ENCODE measurements at places on chromosomes 16 and 17.

DNA sequence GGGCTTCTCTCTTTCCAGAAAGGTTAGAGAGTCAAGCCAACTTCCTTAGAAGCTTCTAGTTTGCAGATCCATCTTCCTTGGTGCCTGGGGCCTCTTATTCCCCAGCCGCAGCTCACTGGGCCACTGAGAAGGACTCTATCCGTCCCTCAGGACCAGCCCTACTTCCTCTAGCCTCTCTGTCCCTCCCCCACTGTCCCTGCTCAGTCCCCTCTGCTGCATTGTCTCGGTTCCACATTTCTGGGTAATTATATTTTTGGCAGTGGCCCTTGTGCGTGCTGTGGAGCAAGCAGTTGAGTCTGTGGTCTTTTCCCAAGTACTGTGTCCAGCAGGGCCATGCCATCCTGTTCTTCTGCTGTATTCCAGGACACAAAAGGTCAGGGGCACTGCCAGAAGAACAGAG, 17.8 kb downstream of the IRX3 start:
- no peak for DNase-seq

DNA sequence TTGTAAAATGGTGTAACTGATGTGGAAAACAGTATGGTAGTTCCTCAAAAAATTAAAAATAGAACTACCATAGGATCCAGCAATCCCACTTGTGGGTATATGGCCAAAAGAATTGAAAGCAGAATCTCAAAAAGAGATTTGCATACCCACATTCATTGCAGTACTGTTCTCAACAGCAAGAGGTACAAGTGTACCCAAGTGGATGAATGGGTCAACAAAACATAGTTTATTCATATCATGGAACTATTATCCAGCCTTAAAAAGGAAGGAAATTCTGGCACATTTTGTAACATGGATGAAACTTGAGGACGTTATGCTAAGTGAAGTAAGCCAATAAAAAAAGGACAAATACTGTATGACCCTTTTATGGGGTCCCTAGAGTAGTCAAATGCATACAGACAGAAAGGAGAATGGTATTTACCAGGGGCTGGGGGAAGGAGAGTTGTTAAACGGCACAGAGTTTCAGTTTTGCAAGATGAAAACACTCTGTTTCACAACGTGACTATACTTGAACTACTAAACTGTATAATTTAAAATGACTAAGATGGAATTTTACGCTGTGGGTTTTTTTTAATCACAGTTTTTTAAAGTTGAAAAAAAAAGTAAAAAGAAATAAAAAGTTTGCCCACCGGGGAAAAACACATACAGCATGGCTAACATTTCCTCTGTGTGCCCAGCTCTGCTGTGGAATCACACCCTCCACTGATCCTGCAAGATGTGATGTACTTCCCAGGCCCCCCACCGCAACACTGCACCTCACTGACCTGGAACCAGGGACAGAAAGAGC, 6.1 kb downstream of the TVP23A start:
- DNase-seq: no peak

- DNase-seq: peak; percentile 30
These were observed 1.1 kb downstream of the VASN start for GRCh38 chr16:4372578-4373355.

DNA sequence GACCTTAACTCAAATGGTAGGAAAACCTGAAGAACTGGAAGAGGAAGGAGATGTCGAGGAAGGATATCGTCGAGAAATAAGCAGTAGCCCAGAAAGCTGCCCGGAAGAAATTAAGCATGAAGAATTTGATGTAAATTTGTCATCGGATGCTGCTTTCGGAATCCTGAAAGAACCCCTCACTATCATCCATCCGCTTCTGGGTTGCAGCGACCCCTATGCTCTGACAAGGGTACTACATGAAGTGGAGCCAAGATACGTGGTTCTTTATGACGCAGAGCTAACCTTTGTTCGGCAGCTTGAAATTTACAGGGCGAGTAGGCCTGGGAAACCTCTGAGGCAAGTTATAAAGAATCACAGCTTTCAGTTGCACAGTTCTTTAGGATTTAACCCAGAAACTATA, 15.5 kb downstream of the ERCC4 start:
- DNase-seq: no peak

- DNase-seq: no peak
These were observed 16.5 kb downstream of the SLC16A3 start for GRCh38 chr17:82245134-82246039.

DNA sequence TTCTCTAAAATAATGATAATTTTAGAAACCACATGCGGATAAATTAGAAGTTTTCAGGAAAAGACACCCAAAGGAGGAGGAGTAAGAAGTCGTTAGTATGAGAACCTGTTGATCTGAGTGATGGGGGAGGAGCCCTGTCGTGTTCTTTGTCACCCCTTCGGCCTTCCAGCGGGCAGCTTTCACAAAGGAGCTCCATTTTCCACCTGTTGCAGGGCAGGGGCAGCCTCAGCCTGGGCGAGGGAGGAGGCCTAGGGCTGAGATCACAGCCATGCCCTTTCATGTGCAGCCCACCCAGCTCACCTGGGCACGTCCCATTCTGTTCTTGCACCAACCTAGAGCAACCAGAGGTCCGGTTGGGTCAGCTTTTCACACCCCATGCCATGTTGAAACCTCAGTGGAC, 5.3 kb downstream of the DUSP14 start:
- DNase-seq: no peak

DNA sequence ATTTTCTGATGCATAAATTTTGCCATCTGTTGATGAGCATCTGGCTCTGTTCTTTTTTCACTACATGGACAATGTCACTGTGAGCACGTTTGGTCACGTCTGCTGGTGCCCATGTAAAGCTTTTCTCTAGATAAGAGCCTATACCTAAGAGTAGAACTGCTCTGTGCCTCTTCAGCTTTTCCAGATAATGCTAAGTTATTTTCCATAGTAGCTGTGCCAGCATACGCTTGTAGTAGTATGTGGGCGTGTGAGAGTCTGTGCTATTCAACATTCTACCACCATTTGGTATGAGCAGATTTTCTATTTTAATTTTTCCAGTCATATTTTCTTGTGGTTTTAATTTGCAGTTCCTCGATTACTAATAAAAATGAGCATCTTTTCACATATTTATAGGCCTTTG, 33.2 kb downstream of the VPS35L start:
- DNase-seq: no peak

DNA sequence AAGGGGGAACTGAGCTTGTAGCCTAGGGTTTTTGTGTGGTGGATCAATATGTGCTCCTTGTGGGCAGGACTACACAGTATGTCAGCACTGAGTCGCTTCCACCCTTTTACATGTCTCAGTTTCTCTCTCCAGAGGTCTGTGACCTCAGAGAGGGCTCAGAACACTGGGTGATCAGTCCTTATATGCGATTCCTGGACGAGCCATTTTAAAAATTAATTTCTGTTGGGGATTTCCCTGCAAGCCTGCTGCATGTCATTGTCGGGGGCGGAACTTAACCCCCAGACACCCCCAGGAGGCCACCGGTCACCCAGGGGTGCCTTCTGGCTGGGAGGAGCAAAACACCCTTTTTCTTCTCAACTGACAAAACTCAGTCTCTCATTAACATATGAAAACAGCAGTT, 14.1 kb downstream of the DHRS7B start:
- no peak for DNase-seq

- DNase-seq: peak; percentile 64
These were observed 102.7 kb downstream of the ABCC6 start for GRCh38 chr16:16120382-16121184.

GRCh38 chr17:59490216-59490615, 75.2 kb upstream of the DHX40 start:
- DNase-seq: no peak

- no peak for DNase-seq
These were observed 483.2 kb upstream of the EEF2KMT start for GRCh38 chr16:5580772-5581171.

GRCh38 chr16:86509759-86510464, 415 bp upstream of the FOXF1 start:
- DNase-seq: peak; percentile 37

GRCh38 chr16:69838489-69838888, 76.4 kb downstream of the WWP2 start:
- peak; percentile 35 for DNase-seq

Measured in left ventricle myocardium inferior (tissue), 1 donor.